ENCODE measurements at places on chromosomes 4 and X.

DNA sequence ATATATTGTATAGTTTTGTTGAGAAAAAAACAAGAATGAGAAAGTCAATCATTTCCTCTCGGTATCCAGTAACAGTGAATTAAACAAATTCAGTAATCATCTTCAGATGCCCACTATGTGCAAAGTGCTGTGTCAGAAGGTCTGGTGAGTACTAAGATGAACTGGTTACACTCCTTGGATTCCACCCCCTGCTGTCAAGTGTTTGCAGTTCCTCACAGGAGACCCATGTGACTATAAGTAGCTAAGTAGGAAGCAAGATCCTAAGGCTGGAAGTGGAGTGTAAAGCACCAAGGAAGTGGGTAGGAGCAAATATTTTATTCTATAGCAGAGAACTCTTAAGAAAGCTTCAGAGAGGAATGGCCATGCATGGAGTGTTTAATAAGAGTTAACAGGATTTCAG is 73.6 kb downstream of the SNX25 start:
- peak; percentile 21 for DNase-seq

DNA sequence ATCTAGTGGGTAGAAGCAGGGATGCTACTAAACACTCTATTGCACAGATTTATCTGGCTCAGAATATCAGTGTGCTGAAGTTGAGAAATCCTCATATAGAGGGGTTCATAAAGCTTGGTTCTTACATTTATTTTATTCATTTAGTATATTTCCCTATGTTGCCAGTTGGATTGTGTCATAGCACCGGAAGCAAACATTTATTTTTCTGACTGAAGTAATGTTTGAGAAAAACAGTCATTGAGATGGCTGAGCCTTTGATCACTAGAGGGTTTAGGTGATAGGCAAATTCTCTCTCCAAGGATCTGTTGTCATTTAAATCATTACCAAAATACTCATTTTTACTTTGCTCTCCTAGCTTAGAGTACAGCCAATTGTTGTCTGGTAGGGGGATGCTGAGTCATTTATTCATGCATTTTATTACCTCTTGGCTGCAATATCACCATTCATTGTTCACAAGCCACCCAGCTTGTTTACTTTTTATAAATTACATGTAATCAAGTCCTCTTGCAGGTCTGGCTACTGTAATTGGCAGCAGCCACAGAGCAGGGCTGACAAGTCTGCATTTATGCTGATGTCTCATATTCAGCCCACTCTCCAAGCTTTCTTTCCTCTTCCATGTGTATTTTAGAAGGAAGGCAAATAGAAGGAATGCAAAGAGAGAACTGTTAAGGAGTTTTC is 15.2 kb downstream of the GAB1 start:
- no peak for DNase-seq

DNA sequence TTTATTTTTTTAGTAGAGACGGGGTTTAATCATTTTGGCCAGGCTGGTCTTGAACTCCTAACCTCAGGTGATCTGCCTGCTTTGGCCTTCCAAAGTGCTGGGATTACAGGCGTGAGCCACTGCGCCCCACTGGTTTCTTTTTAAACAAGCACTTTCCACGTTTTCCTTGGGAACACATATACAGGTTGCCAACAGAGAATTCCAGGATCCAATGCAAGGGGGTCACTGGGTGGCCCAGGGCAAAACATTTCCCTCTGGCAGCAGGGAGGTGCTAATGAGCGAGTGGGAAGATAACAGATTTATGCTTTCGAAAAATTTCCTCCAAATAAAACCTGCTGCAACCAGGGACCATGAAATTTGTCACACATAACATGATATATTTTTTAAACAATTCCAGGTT is 41.1 kb downstream of the ADRA2C start:
- no peak for DNase-seq

- peak; percentile 65 for DNase-seq
These were observed 206.3 kb downstream of the SLC7A11 start for GRCh38 chr4:138035781-138036258.

DNA sequence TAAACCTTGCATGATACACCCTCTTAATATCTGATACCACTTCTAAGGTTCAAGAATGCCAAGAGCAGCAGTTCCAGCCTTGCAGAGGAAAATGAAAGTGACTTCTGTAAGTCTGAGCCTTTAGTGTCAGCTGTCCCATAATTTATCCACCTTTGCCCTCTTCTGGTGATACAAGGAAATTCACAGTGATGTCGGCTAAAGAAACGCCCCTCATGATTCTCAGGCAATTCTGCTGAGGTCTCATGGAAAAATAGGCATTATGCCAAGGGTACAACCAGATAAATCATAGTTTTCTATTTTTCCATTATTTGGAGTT is 172.2 kb upstream of the CXCL13 start:
- DNase-seq: peak; percentile 92

DNA sequence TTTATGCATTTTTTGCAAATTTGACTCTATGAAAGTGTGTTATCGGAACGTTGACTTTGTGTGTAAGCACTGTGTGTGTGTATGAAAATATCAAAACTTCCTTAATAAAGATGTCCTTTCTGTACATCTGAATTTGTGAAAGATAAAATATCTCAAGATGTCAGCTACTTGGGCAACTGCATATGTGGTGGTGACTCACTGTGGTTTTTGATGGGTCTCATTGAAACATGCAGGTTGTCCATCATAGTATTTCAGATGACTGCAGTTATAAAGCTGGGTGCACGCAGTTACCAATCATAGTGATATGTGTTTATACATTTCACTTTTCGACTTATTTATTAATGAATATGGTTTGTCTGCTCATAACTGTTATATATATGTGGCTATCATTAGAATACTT is 19.7 kb upstream of the BBS12 start:
- no peak for DNase-seq

DNA sequence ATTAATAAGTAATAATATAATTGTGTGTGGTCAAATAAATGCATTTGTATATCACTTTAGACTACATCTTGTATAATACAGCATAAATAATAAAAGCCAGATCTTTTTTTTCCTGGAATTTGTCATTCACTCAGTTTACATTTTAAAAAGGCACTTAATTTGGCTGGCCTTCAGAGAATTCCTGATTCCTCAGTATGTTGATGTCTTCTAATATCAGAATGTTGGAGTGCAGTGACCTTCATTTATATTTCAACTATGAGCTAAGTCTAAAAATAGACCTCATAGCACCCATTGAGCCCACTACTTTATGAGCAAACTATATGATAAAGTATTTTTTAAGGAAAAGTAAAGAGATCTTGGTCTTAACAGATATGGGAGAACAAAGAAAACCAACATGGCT is 27.8 kb downstream of the ZNF330 start:
- DNase-seq: no peak

GRCh38 chrX:37846141-37846540 is 1.2 kb downstream of the DYNLT3 start:
- DNase-seq: no peak

DNA sequence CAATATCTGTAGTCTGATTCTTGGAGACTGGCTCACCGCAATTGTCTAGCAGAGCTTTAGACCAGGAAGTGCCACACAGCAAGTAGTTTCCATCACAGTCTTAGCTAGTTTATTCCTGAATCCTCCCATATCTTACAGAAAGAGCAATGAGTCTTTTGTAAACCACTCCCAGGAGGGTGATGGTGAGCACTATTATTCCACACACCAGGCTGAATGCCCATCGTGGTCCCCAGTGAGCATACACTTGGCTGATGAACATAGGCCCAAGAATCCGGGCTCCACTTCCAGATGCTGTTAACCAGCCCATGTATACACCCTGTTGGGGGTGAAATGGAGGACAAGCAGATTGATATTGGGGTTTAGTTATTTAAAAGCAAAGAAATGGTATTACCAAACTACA is 39.8 kb downstream of the PLK4 start:
- no peak for DNase-seq

DNA sequence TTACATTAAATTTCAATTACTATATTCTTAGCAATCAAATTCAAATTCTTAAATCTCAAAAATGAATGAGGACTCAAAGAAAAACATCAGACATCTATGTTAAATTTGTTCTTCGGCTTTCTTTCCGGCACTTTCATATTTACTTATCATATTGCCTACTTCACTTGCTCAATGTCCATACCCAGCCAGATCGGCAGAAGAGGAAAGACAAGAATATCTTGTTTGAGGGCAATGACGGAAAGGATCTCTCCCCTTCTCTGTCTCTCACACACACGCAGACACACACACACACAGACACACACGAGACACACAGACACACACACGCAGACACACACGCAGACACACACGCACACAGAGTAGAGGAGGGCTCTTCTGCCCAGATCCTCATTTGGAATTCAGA is 13.2 kb upstream of the IRF2 start:
- no peak for DNase-seq

GRCh38 chrX:153438532-153438931 is 7.3 kb downstream of the TREX2 start:
- peak; percentile 47 for DNase-seq

DNA sequence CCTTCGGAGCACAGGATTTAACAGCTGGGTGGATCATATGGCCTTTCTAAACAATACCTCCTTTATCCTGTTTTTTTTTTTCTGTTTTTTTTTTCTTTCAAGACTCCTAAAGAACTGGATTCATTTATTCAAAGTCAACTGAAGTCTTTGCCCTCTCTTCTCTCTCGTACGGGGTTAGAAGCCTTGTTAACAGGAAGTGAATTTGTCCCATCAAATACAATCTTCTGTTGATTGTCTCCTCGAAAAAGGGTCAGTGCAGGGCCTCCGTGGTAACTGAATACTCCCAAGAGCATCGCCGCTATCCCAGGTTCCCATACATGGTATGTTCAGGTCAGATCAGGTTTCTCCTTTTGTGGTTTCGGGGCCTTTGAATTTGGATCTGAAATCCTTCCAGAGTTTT is 1.8 kb upstream of the TMEM128 start:
- DNase-seq: no peak

DNA sequence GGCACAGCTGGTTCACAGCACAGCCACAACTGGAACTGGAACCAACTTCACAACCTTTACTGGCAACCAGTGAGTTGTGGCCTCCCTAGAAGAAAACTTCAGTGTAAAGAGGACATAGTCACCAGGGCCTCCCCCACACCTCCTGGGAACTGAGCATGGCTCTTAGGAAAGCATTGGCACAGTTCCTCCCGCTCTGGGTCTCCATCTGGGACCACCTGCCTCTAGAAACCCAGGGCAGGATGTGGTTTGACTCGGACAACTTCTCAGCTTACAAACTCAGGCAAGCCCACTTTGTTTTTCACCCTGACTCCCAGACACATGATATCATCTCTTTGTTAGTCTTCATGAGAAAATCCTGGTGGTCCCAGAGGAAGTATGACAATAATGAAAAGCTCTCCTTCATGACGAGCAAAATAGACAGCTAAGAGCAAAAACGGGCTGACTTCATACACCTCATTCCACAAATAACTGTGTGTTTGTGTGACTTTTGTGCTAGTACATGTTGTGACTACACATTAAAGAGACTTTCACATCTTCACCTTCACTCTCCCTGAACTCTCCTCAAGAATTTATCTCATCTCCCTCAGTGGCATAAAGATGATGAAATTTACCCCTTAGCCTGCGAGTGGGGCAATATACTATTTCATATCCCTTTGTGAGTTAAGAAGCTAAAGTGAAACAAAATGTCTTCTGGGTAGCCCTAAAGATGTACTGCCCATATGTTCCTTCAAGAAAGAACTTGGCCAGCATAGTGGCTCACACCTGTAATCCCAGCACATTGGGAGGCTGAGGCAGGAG is 75.4 kb downstream of the SH3KBP1 start:
- DNase-seq: peak; percentile 37

DNA sequence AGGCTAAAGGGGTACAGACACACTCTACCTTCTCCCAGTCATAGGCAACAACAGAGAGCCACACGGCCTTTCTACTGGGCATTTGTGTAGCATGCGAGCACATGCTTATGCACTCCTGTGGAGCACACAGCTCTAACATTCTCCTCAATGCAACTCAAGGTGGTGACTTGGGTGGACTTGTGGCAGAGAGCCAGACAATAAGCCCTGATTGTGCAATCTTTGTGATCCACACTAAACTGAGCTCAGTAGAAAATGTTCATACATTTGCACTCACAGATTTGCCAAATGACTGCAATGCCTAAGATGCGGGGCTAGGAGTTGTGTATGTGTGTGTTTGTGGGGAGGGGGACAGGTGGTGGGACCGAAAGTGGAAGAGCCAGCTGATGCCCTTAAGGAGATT is 31.4 kb upstream of the SETD7 start:
- no peak for DNase-seq

DNA sequence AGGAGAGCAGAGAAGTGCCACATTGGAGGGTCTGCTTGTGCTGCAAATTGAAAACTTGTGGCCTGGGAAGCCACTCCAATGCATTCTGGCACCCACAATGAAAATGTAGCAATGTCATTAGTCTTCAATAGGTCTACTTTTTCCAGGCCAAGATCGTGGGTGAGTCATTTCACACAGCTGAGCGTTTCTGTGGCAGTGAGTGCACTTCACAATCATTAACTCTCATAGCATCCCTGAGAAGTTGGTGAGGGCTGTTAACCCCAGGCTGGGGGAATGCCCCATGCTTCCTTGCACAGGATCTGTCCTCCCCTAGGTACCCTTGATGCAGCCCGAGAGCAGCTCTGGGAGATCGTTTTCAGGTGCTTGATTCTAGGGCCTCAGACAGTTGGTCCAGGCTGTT is 196.8 kb upstream of the ATP6AP2 start:
- DNase-seq: no peak
